ENCODE measurements at places on chromosomes 3 and 15.

GRCh38 chr3:9439331-9439730 is 41.9 kb downstream of the SETD5 start:
- no peak for DNase-seq

DNA sequence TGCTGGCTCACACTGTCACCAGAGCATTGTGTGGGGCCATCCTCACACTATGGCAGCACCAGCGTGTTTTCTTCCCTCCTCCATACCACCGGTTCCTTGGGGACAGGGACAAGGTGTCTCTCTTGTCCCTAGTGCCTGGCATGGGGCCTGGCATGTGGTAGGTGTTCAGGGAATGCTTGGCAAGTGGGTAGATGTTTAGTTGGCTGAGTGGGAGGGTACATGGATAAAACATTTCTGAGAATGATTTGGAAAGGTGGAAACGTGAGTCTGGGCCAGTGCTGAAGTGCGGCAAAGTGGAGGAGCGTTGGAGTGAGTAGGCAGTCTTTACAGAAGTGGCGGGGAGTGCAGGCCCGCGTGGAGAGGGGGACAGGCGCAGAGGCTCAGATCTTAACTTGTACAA is 15.0 kb downstream of the SNAPC5 start:
- no peak for DNase-seq

GRCh38 chr3:31232055-31233025 is 300.4 kb upstream of the STT3B start:
- DNase-seq, result no peak

- no peak for DNase-seq
These were observed 24.5 kb downstream of the TMOD3 start for GRCh38 chr15:51853998-51854397.

- no peak for DNase-seq
These were observed 53.9 kb downstream of the PXYLP1 start for GRCh38 chr3:141285570-141285969.

DNA sequence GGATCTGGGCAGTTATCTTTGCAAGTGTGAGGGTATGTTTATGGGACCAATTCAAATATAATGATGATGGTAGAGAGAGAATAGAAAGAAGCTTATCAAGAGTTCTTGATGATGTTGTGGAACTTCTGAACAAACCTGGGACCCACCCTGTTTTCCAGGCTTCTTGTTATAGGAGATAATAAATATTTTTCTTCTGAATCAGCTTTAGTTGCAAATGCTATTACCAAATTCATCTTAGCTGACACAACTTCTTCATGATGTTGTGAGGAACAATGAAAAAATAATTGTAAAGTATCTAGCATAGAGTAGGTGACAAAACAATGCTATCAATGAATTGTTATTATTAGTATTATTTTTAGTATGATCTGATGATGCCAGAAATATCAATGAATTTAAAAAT is 43.5 kb upstream of the PTX3 start:
- DNase-seq, result no peak

- DNase-seq, result no peak
These were observed 32.5 kb upstream of the SIN3A start for GRCh38 chr15:75483961-75484360.

GRCh38 chr15:65305776-65306175 is 1.3 kb downstream of the RNU5B-1 start:
- DNase-seq, result no peak

DNA sequence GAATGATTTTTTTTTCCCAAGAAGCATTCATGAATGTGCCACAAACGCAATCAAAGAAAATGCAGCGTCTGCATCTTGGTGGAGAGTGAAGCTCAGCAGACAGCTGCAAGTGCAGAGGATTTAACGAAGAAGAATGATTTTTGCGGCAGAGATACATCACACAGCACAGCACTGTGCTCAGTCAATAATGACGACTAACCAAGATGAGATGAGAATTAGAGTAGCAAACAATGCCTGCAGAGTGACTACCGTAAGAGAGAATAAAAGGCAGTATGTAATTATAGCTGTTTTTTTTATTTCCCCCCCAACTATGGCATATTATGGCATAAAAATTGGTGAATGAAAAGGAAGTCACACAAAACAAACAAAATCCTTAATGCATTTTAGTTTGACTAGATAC is 218.0 kb upstream of the ROBO1 start:
- no peak for DNase-seq

DNA sequence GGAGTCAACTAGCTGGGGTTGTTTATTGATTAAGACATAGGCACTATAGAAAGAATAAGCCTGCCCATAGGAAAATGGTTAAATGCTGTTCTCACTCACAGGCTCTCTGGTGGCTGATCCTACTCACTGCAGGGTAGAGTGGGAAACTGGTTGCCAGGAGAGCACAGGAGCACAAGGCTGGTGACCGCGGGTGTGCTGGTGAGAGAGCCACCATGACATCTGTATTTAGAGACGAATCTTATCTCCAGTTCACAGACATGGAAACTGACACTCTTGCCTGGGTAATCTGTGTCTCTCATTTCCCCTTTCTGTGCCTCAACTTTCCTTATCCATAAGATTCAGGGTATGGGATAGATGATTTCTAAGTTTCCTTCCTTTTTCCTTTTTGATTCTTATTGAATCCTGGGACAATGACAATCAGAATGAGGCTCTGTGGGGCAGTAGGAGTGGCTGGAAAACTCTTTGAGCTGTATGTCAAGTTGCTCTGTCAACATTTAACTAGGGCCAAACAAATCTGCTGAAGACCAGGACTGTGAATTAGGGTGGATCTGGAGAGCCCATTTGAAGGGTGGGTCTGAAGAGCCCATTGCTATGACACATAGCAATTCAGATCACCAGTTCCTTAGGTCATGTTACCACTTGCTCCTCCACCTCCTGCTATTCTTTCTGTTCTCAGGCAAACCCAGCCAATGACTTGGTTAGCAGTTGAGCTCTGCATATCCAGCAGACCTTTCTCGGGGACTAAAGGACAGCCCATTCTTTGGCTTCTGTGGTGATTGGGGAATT is 286.1 kb upstream of the TBL1XR1 start:
- DNase-seq, result no peak
